ENCODE measurements at places on chromosomes 12 and 14.

DNA sequence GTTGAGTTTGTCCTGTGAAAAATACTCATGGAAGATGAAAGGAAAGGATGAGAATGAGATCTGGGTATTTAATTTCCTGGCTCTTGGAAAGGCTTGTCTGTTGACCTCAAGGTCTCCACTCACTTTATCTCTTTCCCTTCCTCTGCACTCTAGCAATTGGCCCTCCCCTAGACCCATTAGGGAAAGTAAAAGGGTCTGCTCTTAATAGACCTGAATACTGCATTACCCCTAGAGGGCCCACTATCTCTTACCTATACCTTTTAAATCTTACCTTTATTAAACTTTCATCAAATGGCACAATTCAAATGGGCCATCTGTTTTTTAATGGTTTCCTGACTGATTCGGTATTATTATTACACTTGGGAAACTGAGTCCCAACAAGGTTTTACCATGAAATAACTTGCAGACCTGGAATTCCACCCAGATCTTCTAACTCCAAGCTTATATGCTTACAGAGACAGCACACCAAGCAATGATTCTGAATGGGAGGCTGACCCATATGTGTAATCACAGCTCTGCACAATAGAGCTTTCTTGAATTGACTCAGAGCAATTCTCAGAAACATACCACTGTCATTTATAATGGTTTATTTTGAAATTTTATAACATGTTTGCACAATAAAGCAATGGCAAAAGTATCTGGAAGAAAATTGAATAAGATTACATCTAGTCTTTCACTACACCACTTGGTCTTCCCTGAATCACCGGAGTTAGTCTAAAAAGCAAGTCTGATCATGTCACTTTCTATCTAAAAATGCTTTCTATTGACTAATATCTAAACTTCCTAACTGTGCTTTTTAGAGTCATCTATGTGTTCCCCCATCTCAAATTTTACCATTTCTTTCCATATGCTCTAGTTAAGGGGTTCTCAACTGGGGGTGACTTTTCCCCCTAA, 618.5 kb downstream of the NRXN3 start:
- DNase-seq, result no peak

DNA sequence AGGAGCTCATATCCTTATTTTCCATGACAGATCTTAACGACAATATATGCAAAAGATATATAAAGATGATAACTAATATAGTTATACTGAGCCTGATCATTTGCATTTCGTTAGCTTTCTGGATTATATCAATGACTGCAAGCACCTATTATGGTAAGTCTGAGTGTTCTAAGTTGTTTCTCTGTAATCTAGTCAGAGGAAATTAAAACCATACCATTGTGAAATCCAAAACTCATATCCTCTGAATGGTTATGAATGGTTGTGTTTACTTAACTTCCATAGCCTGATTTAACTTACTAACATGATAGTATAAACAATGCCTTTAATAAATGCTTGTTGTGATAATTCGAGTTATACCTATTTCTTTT, 760 bp downstream of the TMEM19 start:
- no peak for DNase-seq

DNA sequence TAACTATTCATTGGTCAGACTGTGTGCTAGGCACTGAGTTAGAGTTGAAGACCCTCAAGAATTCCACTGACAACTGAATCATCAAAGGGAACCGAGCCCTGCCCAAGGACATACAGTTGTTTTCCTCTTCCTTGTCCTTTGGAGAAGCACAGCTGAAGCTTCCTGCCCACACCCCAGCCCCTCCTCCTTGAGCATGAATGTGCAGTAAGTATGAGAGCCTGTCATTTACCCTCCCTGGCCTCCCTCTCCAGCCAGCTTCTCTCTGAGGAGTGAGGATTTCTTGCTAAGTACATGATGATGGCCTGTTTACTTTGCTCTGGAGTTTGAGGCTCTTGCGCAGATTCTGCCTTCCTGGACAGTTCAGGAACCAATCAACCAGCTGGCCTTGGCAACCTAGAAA, 235.2 kb downstream of the CACNA1C start:
- no peak for DNase-seq

DNA sequence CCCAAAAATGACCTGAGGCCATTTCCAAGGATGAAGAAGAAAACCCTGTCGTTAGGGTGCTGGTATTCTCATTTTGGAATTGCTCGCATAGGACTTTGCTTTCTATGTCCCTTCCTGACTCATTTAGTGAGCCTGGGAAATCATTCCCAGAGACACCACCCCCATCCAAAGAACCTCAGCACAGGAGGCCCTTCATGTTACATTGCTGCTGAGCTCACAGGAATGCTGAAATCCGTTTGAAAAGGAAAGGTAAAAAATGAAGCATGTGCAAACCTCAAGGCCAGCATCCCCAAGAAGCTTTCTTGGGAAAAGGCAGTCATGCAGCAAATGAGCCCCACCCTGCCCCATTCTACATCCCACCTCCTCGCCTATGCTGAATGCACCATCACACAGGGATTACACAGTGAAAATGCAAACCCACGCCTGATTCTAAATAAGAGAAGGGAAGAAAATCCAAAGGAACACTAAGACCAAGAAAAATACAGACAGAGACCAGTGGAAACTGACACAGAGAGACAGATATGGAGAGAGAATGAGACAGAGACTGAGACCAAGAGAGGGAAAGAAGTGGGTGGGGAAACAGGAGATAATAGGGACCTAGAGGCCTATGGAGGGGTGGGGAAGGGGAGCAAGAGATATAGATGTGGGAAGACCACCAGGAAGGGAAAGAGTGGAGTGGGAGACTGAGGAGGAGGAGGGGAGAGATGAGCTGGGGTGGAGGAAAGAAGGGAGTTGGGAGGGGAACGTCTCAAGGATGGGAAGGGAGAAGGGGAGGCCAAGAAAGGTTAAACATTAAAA, 33.5 kb downstream of the NIN start:
- DNase-seq, result no peak

- DNase-seq, result no peak
These were observed 1.2 kb downstream of the SRGAP1 start for GRCh38 chr12:63845726-63846125.

GRCh38 chr12:79822475-79822874, 112.4 kb downstream of the PPP1R12A start:
- no peak for DNase-seq

GRCh38 chr14:76699939-76700590, 61.2 kb upstream of the VASH1 start:
- DNase-seq, result no peak

GRCh38 chr12:78571953-78572352, 292.6 kb upstream of the SYT1 start:
- DNase-seq, result no peak

- DNase-seq, result no peak
These were observed 66.0 kb upstream of the ACTN1 start for GRCh38 chr14:69044965-69045555.

DNA sequence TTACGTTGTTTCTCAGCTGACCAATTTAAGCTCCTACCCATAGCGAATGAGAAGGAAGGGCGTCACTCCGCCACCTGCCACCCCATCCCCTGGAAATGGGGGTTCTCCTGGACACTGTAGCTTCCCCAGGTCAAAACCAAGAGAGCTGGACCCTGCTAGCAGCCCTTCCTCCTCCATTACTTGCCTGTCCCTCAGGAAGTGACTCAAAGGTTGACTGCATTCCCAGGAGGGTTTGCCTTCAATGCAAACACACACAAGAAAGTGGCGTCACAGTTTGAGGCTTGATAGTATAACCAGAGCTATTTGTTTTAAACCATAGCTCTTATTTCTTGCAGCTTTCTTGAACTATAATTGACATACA, 79.1 kb downstream of the KCNK13 start:
- no peak for DNase-seq

- no peak for DNase-seq
These were observed 458 bp downstream of the SSPN start for GRCh38 chr12:26195641-26196420.

DNA sequence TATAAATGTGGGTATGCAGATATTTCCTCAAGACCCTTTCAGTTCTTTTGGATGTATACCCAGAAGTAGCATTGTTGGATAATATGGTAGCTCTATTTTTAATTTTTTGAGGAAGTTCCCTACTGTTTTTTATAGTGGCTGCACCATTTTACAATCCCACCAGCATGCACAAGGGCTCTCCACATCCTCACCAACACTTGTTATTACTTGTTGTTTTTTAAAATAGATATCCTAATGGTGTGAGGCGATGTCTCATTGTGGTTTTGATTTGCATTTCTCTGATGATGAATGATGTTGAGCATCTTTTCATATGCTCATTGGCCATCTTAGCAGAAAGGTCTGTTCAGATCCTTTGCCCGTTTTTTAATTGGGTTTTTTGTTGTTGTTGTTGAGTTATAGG, 47.1 kb downstream of the DIP2B start:
- no peak for DNase-seq
